Erythroblast (primary cell): ENCODE measurements at places on chromosomes 1 and 21.

- no peak for DNase-seq
Observed at GRCh38 chr1:14842891-14843290, 244.4 kb downstream of the KAZN start.

DNA sequence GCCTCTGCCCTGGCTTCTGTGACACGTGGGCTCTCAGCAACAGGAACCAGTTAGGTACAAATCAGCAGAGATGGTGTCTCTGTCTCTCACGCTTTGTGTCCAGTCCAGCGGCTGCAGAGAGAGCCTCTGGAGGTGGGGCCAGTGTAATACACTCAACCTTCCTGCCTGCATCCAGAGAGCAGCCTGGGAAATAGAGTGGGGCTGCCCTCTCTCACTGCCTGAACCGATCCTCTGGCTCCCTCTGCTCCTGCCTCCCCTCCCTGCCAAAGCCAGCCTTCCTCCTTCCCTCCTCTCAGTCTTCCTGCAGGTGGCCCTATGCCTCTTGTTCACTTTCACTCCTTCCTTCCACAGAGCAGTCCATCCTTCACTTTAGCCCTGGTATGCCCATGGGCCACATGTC is at the start of gene ZNF648:
Gene ZNF648 (minus strand): TSS at position 119 of the 400 bp plus-strand sequence. CDS start 3,702 bp downstream, outside the sequence.
- DNase-seq: no peak

GRCh38 chr1:5911871-5912271 is 80.4 kb downstream of the NPHP4 start:
- no peak for DNase-seq

GRCh38 chr21:33964706-33965325 is 49.2 kb upstream of the ATP5PO start:
- no peak for DNase-seq

- DNase-seq: no peak
Observed at GRCh38 chr21:42312626-42313104, 2.5 kb downstream of the TFF3 start.

DNA sequence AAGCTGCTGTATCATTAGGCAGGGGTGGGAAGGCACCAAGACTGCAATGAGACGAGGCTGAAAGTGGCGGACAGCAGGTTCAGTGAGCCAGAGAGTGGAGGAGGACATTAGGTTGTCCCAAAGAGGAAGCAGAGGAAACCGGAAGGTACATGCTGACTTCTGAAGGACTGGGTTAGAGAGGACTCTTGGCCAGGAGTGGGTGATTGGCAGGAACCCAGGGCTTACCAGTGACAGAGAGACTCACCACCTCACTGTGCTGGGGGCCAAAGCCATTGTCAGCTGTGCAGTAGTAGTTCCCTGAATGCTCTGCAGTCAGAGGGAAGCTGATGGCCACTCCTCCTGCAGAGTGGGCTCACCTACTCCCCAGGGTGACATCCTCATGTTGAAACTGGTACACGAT is 41.9 kb upstream of the FCRL4 start:
- DNase-seq: no peak

- DNase-seq: no peak
Observed at GRCh38 chr1:200889571-200889970, 5.1 kb upstream of the INAVA start.

- no peak for DNase-seq
Observed at GRCh38 chr1:3345792-3346191, 108.7 kb upstream of the ARHGEF16 start.

- no peak for DNase-seq
Observed at GRCh38 chr1:77620273-77620672, 62.2 kb downstream of the ZZZ3 start.

GRCh38 chr1:44146536-44147361 is 5.3 kb upstream of the KLF18 start:
- DNase-seq: no peak

- no peak for DNase-seq
Observed at GRCh38 chr1:226371866-226372490, 35.9 kb downstream of the PARP1 start.

DNA sequence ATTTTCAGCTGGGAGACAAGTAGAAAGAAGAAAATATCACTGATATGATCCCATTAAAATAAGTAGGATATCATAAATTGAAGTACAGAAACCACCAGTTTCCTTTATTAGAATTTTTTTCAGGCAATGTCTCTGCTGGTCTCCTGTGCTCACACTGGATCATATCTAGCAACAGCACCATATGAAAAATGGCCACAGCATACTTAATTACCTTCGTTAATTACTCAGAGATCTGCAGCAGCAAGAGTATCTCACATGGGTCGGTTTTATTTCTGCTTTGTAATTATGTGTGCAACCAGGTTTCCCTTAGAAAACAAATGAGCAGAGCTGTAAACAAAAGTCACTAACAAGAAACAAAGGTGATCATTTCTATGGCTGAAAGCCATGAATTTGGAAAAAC is 287.9 kb downstream of the LRRIQ3 start:
- DNase-seq: no peak

GRCh38 chr1:43622471-43622870 is 27.5 kb upstream of the KDM4A start:
- no peak for DNase-seq

DNA sequence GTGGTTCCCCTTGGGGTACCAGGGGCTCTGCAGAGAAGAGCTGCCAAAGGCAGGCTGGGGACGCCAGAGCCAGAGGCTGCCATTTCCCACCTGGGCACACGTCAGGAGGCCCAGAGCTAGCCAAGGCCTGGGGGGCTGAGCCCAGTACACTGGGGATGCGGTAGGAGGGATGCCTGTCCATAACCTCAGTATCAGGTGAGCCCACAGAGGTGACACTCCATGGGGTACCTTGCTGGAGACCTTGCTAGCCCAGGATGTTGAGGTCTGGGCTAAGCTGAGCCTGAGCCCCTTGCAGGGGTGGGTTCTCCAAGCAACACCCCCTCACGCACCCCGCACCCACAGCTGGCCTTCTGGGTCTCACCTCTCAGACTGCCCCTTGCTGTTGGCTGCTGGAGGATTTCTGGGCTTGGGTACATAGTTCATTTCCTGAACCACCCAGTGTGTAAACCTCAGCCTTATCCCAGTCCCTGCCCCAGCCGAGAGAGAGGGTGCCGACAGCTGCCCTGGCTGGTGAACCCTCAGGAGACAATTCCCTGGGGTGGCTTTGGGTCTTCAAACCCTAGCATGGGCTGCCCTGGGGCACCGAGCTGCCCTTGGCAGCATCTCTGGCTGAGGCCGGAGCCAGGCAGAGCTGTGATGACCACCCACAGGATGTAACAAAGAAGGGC is 92.5 kb upstream of the VAMP3 start:
- DNase-seq: no peak

GRCh38 chr1:33175865-33176264 is 6.0 kb downstream of the TRIM62 start:
- no peak for DNase-seq

DNA sequence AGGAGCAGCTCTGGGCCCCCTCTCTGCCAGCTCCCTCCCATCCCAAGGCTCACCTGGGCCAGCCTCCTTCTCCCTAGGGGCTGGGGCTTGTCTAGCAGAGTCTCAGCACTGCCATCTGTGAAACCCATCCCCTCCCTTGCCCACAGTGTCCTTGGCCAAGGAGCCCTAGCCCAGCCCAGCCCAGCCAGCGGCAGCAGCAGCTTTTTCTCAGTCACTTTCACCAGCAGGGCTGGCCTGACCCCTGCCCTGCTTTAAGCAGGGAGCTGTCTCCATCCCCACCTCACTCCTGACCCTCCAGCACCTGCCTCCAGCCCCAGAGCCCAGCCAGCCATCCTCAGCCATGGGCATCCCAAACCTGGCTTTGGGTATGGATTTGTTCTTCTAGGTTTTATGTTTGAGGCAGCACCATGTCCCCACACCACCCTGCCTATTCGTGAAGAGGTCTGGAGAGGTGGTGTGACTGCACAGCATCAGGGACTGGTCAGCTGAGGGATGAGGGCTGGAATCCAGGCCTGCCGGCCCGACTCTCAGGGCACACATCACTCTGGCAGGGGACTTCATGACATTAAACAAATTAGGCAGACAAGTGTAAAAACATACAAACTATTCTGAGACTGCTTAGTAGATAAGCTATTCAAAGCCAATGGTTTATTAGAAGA is 36.1 kb upstream of the ABCG1 start:
- no peak for DNase-seq

GRCh38 chr1:91792489-91793071 is 93.4 kb downstream of the TGFBR3 start:
- DNase-seq: no peak

DNA sequence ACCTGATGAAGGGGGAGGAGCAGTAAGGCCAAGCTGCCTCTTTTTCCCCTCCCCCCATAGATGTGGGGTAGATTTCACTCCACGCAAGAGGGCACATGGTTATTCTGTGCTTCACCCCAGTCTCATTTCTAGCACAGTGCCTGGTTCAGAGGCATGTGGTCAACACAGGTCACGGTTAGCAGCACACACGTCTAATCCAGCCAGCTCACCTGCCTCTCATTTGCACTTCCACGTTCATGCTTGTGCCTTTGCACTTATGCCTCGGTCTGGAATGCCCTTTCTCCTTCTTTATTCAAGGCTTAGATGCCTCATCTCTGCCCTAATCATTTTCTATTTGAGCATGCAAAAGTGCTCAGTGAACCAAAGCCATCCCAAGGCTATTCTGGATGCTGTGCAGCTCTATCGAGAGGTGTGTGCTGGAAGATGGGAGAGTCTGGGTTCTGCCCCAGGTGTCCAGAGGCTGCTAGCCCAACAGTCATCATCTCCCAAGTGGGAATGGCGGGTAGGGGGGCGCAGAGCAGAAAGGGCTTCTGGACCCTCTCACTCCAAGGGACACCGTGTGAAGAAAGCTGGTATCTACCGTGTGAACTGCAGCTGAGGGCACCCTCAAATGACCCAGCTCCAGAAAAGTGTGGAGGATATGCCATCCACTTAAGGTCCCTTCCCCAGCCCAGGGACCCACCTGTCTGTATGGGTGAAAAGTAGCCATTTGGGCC is 2.1 kb upstream of the A3GALT2 start:
- DNase-seq: no peak

- DNase-seq: no peak
Observed at GRCh38 chr1:161768986-161769672, 3.0 kb downstream of the ATF6 start.

GRCh38 chr1:107124694-107125093 is 16.1 kb upstream of the NTNG1 start:
- no peak for DNase-seq

- DNase-seq: no peak
Observed at GRCh38 chr1:207918011-207918410, 7.1 kb upstream of the CD34 start.

DNA sequence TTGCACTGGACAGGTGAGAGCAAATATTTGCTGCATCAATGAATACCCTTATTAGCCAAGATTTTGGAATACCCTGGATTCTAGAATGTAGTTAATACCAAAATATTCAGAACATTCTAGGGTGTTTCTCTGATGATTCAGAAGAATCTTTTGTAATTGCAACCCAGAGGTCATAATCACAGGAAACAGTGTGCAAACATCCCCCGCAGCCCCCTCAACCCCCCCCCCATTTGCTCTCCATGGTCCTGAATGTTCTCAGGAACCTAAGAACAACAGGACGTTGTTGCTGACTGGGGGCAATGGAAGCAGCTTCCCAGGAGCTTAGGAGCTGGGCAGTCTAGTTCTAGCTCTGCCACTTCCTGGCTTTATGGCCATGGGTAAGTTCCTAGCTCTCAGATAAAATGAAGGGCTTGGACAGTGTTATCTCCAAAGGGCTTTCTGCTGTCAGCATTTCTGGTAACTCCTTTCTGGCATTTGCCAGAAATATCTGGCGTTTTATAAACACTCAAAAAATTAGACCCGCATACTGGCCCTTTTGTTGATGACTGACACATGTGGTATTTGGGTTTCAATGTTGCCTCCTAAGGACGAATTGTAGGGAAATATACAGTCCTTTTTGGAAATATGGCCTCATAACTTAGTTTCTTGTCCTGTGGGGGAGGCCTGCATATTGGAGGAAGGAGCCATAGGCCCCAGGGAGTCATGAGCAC is 178.6 kb downstream of the RRAGC start:
- DNase-seq: no peak

GRCh38 chr1:16461681-16462080 is 21.2 kb downstream of the NECAP2 start:
- no peak for DNase-seq

GRCh38 chr1:30907481-30908315 is 860 bp downstream of the SDC3 start:
- no peak for DNase-seq

- DNase-seq: no peak
Observed at GRCh38 chr1:203056012-203056411, 29.7 kb downstream of the PPFIA4 start.

- DNase-seq: no peak
Observed at GRCh38 chr1:118275472-118276115, 90.6 kb upstream of the SPAG17 start.

GRCh38 chr1:163399976-163400601 is 78.3 kb downstream of the NUF2 start:
- DNase-seq: no peak

GRCh38 chr21:21210552-21210951 is 212.3 kb downstream of the NCAM2 start:
- no peak for DNase-seq

GRCh38 chr21:44686000-44686781 is 4.2 kb upstream of the KRTAP12-1 start:
- no peak for DNase-seq

DNA sequence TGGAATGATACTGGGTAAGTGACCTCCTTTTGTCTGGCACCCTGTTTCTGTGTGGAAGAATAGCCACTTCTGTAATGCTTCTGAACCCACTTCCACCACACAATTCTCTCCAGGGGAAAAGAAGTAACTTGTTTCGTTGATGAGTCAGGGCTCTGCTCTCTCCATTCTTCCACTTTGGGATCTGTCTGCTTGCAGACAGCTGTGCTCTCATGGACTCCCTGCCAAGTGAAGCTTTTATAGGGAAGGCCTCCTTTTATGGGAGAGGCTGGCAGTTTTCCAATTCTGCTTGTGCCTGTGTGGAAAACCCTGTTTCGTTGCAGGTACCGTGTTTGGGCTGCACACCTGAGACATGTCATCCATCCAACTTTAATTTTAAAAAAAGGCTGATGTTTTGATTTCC is 130.7 kb downstream of the GIPC2 start:
- DNase-seq: no peak

DNA sequence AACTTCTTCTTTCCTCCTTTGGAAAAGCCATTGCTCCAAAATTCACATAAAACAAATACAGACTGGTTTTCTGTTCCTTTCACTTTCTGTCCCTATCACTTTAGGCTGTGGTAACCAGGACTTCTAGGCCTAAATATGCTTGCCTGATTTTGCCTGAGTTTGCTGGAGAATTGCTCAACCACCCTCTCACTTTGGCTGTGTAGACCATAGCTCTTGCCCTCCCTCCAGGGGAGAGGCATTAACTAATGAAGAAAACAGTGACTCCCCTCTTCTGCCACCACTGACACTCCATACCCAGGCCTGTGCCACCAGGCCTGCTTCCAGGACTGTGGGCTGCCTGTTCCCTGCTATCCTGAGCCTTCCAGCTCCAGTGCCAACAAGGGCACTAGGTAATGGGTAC is 163.5 kb downstream of the TOMM20 start:
- no peak for DNase-seq

GRCh38 chr21:21148009-21148408 is 149.8 kb downstream of the NCAM2 start:
- no peak for DNase-seq

- no peak for DNase-seq
Observed at GRCh38 chr1:2580691-2581090, 5.9 kb upstream of the PRXL2B start.
